ENCODE measurements at places on chromosomes 12 and 14.

DNA sequence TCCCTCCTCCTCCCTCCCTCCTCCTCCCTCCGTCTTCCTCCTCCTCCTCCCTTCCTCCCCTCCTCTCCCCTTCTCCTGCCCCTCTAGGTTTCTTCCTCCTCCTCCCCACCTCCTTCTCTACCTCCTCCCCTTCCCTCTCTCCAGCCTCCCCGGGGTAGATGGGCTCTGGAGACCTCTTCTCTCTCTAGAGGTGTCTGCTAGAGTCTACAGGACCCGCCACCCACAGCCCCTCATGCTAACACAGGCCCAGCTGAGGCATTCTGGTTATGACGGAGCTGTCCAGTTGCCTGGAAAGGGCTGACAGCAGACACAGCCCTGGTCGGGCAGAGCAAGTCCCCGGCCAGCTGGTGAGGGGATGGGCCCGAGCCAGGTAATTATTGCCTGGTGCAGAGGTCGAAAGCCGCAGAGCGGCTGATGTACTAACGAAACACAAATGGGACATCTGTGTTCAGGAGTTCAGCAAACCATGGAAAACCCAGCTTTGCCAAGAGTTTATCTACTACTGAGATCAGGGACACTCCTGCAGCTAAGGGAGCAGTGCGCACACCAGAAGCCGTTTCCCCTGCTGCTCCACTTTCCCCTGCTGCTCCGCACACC, 96.2 kb downstream of the PAPOLA start:
- DNase-seq: peak; percentile 61

- no peak for DNase-seq
Measured at GRCh38 chr12:70094467-70094866, 148.8 kb upstream of the CNOT2 start.

DNA sequence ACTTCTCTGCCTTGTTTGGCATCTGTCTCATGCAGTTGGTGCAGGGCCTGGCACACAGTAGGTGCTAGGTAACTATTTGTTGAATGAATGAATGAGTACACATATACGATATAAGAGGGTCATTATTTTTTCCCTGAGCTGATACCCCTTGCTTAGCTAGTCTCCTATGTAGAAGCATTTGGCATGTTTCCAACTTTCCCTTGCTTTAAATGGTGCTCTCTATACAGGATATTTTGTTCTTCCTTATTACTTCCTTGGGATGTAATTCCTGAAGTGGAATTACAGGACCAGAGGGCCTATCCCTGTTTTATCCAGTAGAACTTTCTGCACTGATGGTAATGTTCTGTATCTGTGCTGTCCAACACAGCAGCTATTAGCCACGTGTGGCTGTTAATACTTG, 250.1 kb upstream of the PWP1 start:
- no peak for DNase-seq

DNA sequence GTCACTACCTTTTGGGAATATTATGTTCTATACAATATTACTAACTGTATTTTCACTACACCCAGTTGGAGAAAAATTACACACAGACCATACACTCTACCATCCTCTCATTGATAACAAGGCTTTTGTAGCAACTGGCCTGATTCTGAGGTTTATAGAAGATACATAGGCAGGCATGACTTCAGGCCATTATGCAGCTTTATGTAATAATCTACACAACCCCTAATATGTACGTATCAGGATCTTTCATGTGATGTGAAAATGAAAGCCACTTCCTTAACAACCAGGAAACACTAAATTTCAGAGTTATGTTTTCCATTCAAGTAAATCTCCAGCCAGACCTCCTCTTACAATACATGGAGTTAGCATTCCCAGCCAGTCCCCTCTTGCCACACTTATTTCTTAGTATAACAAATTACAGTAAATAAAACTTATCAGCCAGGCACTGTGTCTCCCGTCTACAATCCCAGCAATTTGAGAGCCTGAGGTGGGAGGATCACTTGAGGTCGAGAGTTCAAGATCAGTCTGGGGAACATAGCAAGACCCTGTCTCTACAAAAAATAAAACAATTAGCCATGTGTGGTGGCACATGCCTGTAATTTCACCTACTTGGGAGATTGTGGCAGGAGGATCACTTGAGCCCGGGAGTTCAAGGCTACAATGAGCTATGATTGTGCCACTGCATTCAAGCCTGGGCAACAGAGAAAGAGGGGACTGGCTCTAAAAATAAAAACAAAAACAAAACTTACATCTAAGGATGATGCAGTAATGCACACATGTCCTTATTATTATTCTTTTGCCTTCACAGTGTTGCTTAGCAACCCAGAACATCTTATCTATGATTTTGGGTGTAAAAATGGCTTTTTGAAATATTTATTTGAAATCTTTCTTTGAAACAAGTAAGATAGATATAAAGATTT, 10.4 kb upstream of the OSBPL8 start:
- no peak for DNase-seq

DNA sequence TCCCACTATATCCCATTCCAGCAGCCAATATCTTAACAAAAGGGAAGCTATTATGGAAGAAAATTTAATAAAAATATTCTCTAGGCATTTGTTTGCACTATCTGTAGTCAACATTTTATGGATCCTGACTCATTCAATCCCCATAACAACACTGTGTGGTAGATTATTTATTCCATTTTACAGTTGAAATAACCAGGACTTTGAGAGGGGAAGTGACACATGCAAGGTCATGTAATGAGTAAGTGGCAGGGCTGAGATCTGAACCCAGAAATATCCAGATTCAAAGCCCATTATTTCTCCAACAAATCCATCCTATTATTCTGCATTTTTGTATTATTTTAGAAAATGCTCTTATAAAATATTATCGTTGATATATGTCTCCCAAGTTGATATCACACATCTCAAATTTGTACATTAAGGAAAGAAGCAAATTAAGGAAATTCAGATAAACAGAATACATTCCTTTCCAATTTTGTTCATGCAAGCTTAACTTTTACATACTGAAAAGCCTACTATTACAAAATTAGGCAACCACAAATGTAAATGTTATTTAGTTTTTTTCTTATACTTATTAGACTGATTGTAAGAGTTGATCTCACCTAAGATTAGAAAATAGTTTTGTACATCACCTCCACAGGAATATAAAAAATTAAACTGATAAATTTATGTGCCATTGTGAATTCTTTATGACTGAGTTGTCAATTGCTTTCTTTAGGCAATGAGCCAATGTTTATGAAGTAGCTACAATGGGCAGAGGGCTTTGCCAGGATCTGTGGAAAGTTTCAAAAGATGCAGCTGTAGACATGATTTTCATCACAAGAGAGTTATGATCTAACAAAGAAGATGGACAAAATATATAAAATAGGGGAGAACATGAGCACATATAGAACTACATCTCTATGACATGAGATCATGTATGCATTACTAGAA, 55.1 kb upstream of the E2F7 start:
- DNase-seq: no peak

GRCh38 chr14:91413547-91414474, 3.8 kb downstream of the CCDC88C start:
- no peak for DNase-seq

DNA sequence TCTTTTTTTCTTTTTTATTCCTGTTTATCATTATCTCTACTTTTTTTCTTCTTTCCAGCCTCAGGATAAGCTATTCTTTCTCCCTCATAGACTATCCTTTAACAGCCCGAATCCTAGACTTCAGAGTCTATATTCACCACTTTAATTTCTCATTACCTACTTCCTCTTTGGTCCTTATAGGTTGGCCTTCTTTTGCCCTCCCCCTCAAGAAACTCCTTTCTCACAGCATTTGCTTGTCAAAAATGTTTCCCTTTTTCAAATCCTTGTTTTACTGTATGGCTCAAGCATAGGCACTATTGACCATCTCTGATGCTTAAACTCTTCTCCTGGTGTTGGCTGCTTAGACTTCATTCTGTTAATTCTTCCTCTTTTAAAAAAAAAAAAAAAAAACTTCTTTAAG, 52.5 kb downstream of the KIAA0586 start:
- DNase-seq: no peak

DNA sequence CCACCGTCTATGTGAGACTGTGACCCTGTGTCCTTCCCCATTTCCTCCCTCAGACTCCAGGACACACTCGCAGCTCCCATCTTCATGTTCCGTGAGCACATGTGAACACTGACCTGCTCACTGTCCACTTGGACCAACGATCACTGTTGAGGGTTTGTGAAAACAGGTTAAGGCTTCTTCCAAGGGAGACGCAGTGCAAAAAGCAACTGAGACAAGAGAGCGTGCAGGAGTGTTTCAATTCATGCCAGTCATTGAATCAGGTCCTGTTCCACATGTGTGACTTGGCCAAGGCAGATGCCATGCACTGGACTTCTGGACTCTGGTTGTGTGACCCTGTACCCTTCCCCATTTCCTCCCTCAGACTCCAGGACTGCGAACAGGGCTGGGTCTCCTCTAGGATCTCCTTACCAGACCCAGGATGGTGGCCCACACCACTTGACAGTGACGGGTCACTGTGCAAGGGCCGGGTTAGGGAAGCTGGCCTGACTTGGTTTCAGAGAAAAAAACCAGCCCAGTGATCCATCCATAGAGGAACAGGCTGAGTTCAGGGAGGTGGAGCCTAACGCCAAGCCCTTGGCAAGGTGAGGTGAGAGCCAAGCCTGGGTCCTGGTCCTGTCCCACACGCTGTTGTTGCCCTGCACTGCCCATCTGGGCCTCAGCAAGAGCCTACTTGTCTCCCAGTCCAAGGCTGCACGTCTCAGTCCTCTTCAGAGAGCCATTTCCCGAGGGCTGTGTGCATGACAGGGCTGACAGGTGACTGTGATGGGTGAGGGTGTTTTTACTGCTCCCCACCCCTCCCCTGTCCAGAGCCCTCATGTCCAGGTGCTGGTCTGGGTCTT, 5.7 kb upstream of the KRT5 start:
- DNase-seq: no peak
